ENCODE measurements at places on chromosomes 1 and 21.

DNA sequence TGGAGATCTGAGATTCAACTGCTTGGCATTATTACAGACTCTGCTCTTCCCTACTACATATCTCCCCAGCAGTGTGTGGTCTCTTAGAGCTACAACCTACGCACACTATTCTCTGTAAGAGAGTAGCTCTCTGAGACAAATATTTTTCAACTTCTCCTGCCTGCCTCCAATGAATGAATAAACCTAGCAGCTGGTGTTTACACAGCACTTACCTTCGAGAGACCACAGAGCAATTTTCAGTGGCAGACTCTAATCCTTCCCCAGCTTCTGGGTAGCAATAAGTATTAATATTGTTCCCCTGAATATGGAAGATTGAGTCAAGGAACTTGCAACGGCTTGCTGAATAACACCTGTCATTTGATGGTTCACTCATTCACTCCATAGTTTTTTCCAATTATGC, 350.9 kb upstream of the SPAG17 start:
- H3K27ac ChIP-seq: no peak overlapping the region
- H3K36me3 ChIP-seq: no peaks in the 10 kb centered on the region
- H3K27me3 ChIP-seq: no peaks in the 10 kb centered on the region
- no peak overlapping the region for H3K4me3 ChIP-seq
- no peak for DNase-seq
- H3K4me1 ChIP-seq: no peaks in the 10 kb centered on the region

- peaks cover 3% of the 10 kb centered on the region for H3K4me1 ChIP-seq
- no peak for DNase-seq
- H3K27ac ChIP-seq: no peak overlapping the region
- no peaks in the 10 kb centered on the region for H3K27me3 ChIP-seq
- no peaks in the 10 kb centered on the region for H3K36me3 ChIP-seq
Observed at GRCh38 chr21:17526776-17527175, 13.9 kb downstream of the CXADR start.

GRCh38 chr1:234582186-234582585, 27.8 kb downstream of the IRF2BP2 start:
- no peak overlapping the region for H3K27ac ChIP-seq
- no peaks in the 10 kb centered on the region for H3K27me3 ChIP-seq
- no peaks in the 10 kb centered on the region for H3K36me3 ChIP-seq
- no peak overlapping the region for H3K4me3 ChIP-seq
- no peak for DNase-seq
- H3K4me1 ChIP-seq: no peaks in the 10 kb centered on the region

DNA sequence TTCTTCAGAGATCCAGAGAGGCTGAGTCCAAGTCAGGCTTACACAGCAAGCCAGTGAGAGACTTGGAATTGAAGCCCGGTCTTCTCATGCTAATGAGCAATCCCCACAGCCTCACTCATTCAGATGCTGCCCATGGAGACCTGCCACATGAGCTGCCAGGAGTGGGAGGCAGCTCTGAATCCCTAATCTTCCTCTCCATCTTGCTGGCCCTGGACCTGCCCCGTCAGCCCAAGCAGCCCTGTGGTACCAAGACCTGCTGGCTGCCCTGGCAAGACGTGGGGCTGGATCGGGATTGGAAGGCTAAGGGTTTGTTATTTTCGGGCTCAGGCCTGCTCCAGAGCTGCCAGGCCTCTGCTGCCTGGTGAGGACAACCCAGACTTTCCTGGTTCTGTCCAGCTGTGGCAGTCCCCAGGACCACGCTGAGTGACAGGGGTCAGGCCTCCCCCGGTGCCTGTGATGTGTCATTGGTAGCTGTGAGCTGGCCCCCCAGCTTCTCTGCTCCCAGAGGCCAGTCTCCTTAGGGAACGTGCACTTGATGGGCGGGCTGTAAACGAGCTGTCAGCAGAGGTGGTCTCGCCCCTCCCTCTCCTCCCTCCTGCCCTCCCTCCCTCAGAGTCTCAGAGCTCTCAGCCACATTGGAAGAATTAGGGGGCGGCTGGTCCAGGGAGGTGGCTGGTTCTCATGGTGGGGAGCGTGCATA, 135.0 kb downstream of the FOXD2 start:
- peaks cover 29% of the 10 kb centered on the region for H3K4me1 ChIP-seq
- H3K27me3 ChIP-seq: no peaks in the 10 kb centered on the region
- H3K27ac ChIP-seq: no peak overlapping the region
- no peak for DNase-seq
- H3K4me3 ChIP-seq: no peak overlapping the region
- no peaks in the 10 kb centered on the region for H3K36me3 ChIP-seq
